ENCODE measurements at places on chromosomes 3 and 15.

DNA sequence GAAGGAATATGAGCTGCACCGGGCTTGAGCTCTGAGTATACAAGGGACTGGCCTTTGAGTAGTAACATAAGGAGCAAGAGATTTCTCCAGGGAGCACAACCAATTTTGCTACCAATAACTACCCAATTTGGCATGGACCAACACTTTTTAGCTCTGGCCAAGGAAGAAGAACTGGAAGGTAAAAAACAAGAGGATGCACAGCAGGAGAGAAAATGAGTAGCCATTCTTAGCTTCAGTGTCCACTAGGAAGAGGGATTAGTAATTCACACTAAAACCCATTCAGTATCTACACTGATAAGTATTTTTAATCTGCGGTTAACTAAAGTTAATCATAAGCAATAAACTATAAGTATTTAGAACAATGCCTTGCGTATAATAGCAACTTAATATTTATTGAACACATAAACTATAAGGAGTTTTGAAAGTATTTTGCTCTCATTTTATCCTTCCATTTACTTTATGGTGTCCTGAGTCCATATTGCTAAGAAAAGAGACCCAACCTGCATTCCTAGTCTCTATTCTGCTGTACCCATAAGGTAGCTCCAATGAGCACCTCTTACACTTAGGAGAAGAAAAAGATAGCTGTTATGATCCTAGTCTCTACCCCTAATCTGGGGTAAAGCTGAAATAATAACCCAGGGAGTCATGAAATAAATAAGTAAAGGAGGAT lies 268.9 kb downstream of the IGSF11 start:
- no peak for DNase-seq

DNA sequence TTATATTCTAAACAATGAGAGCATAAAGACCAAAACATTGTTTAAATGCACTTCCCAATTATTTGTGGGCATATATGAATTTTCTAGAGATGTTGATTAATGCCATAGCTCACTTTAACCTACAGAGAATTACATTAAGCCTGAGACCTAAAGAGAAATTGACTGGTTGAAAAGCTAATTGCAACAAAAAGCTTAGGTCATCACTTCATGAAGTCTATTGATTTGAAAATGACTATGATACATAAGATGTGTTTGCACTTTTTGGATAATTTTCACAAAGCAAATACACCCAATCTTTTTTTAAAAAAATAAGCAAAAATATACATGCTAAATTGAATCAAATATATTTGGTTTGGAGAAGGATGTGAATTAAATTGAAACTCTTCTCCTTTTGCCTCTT lies 532.8 kb upstream of the GOLIM4 start:
- no peak for DNase-seq

GRCh38 chr3:191412759-191413158 lies 48.2 kb upstream of the PYDC2 start:
- DNase-seq = no peak

DNA sequence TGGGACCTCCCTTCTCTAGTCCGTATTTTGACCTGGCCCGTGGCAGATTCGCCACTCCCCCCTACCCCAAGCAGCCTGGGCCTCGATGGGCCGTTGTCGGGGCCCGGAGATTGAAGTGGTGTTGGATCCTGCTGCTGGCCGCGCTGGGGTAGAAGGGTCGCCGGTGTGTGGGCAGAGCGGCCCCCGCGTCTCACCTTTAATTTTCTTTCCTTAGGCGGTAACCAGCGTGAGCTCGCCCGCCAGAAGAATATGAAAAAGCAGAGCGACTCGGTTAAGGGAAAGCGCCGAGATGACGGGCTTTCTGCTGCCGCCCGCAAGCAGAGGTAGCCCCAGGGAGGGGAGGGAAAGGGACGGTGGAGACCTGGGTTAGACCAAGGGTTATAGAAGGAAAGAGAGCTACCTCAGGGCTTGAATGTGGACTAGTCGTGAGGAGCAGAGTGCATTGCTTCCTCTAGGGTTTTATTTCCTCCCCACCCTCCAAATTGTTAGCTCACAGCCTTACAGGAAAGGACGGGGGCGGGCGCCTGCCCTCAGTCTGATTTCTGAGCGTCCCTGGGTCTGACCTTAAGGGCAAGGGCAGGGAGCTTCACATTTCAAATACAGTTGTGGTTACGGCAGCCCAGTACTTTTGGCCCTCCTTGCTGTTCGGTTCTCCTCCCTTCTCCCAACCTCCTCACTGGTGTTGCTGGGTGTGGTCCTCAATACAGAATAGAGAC lies 799 bp downstream of the SERF2 start:
- DNase-seq = no peak

DNA sequence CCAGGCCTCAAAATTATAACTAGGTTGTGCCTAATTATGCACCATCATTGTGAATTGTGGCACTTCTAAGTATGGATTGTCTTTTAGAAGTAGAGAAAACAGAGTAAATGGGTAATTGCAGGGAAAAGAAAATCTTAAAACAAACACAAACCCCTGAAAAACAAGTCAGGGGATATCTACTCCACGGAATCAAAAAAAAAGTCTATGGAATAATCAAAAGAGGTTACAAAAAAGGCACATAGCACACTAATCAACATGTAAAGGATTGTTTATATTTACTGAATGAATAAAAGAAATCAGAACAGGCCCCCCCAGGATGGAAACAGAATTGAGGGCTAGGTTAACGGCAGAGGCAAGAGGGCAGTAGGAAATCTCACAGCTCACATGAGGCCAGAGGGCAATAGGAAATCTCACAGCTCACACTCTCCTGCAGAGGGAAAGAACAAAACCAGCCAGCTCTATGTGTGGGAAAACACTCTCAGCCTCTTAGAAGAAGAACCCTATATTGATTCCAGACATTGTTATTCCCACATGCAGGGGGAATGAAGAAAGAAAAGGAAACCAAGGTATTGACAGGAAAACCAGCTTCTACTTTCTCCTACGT lies 72.7 kb upstream of the FNDC3B start:
- no peak for DNase-seq

DNA sequence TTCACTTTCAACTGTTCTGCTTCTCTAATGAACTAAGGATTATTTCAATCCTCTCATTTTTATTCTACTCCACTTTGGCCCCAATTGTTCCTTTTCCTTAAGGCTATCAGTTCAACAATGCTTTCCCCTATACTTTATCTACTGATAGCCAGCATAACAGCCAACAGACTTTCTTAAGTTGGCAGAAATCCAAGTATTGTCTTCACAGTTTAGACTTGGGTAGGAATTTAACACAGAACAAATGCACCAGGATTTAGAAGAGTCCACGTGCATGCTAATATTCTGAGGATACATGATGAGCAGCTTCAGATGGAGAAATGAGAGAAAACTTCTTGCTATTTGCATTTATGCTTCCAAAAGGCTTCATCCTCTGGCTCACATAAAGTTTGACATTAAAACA lies 54.8 kb downstream of the FBN1 start:
- no peak for DNase-seq

GRCh38 chr3:20905210-20905805 lies 719.3 kb upstream of the SGO1 start:
- DNase-seq = no peak

DNA sequence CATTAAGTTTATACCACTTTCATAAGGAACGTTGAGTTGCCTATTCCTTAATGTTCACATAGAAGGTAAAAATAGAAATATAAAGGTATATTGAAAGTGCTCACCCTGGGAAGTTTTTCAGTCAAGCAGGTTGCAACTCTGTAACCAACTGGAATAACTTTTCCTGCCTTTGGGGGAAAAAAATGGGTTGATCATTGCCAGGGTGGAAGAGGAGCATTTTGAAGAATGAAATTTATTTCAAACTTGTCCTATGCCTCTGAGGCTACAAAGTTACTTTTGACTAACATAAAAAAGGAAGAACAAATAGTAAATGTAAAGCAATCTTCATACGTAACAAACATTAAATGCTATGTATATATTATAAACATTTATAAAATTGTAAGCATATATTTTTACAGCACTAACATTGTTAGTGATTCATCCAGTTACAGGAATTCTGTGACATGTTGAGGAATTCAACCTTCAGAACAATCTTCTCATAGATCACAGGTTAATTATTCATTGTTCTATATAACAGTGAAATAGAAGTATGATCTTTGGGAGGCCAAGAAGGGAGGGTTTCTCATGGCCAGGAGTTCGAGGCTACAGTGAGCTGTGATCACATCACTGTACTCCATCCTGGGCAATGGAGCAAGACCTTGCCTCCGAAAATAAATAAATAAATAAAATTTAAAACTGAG lies 13.5 kb downstream of the EFHB start:
- no peak for DNase-seq

GRCh38 chr3:14534516-14535191 lies 5.5 kb downstream of the GRIP2 start:
- DNase-seq = no peak

- peak; percentile 26 for DNase-seq
Observed at GRCh38 chr3:21672303-21672702, 78.7 kb downstream of the ZNF385D start.

DNA sequence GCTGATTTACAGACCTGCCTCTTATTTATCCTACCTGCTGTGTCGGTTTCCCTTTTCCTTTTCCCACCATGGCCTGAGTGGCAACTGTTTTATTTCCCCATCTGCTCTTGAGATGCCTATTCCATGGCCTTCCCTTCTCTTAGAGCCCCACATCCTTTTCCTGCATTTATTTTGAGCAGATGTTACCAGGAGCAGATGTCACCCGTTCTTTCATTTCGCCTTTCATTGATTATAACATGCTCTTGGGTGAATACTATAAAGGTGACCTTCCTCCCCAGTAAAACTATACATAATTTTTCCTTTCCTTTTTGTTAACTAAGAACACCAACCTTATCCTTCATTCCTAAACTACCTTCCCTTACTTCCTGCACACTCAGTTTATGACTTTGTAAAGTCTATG lies 8.5 kb upstream of the P2RY1 start:
- DNase-seq = no peak

- no peak for DNase-seq
Observed at GRCh38 chr3:125525153-125525552, 5.2 kb upstream of the SNX4 start.
